ENCODE measurements at places on chromosomes 3 and 15. TPM values are rescaled to one million over a fixed set of nuclear protein-coding genes. Genes with fewer than 3 reads are reported as not detected.
A peak's percentile ranks its signal among the peaks of the same experiment; 100 is the strongest.

GRCh38 chr3:12759097-12759679, at the start of gene TMEM40:
Gene TMEM40, minus strand, starts transcription at chr3:12759259. Its CDS starts 9,427 bp downstream, at chr3:12749832.
- no peak for DNase-seq

GRCh38 chr3:169663951-169664820, 674 bp upstream of the MECOM start:
- peak; percentile 36 for DNase-seq

- no peak for DNase-seq
Measured at GRCh38 chr3:189235214-189235613, 63.4 kb downstream of the TPRG1 start.

DNA sequence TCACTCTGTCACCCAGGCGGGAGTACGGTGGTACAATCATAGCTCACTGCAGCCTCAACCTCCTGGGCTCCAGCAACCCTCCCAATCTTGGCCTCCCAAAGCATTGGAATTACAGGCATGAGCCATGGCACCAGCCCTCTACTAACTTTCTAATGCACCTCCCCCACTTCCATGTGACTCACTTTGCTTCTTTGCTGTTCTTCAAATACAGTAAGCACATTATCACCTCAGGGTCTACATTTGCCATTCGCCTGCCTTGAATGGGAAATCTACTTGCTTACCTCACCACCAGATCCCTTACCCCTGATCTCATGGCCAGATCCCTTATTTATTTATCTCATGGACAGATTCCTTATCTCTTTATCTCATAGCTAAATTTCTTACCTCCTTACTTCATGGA, 235.3 kb downstream of the KCNMB2 start:
- no peak for DNase-seq

DNA sequence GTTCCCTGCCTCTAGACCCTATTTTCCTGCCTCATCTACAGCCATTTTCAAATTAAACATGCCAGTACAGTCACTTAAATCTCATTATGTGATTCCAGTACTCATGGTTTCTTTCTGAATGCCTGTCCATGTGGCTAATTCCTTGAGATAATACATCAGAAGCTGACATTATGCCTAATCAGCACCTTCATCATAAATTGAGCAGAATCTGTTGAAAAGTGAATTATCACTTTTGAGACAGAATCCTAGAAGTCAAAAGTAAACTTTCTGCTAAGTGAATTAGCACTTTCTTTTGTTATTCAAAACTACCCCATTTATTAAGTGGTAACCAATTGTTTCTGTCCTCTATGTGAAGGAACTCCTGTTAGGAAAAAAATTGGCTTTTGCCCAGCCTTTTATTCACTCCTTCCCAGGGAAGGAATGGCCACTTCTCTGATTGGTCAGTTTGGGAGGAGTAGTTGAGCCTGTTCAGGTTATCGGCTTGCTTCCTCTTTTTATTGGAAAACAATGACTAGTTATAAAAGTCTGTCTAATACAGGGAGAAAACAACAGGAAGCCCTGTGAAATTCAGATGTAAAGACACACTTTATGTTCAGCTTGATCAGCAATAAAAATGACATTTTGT, 40.5 kb downstream of the OSTN start:
- DNase-seq: no peak

DNA sequence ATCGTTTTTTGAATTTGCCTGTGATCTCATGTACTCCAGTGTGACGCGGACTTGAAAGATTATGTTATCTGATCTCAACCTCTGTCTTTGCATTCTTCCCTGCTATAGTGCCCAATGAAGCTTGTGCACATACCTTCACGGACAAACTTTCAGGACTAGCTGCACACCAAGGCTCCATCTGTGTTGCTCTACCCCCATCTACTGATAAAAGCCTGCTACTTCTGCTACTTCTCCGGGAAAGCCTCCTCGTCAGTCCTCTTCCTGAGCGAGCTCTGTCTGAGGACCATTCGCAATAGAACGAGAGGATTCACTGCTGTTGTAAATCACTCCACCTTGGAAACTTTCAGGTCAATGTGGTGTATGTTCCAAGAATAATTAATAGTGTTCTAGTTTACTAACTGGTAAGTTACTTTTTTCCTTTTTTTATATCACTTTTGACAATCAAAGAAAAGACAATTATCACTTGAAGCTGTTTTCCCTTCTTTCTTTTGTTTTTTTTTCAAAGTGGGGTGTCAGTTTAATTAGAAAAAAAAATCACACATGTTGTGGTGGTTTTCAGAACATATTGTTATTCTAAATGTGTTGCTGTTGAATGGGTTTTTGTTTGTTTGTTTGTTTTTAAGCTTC, 217.6 kb downstream of the ARRDC4 start:
- DNase-seq: peak; percentile 86

The HTR3E gene
- total RNA-seq: not detected

The NLGN1 gene
- 27.7 TPM for total RNA-seq

The ZNF385D gene
- total RNA-seq: 1.9 TPM

The PRTG gene
- 508 TPM for total RNA-seq

All from neural progenitor cell (in vitro differentiated cells).